Fibroblast of skin of abdomen (primary cell): ENCODE measurements at places on chromosomes 5 and 9.

GRCh38 chr9:121393318-121393717, 23.3 kb upstream of the STOM start:
- DNase-seq, result peak; percentile 69

DNA sequence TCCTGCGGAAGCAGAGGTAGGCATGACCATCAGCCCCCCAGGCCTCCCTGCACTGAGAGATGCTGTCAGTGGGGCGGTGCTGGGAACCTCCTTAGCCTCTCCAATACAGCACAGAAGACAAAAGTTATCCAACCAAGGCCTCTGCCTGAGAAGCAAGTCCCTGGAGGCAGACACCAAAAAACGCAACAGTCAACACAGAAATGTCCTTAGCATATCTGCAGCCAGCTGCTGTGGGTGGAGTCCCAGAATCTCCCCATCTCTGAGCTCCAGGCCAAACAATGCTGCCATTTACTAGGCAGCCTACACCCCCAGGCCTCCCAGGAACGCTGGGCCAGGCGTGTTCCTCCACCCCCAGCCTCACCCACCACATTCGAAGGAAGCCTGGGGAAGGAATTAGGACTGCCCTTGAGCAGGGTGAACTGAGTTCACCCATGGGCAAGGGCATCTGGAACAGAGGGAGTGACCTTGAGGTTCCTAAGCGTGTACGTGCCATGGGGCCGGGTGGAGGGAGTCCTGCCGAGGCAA, 43.7 kb downstream of the STK10 start:
- no peak for DNase-seq

DNA sequence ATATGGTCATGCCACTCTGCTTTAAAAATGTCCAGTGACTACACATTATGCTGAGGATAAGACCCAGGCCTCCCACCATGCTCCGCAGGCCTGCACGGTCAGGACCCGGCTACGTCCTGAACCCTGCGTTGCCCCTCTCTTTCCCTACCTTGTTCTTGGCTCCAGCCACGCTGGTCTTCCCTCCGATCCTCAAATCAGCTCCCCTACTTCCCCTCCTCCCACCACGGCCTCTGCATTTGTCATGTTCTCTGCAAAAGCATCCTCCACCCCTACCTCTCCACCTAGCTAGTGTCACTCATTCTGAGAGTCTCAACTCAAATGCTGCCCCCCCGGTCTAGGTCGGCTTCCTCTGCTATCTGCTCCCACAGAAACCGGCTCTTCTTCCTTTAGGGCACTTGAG, 11.2 kb downstream of the GPX3 start:
- DNase-seq, result no peak

DNA sequence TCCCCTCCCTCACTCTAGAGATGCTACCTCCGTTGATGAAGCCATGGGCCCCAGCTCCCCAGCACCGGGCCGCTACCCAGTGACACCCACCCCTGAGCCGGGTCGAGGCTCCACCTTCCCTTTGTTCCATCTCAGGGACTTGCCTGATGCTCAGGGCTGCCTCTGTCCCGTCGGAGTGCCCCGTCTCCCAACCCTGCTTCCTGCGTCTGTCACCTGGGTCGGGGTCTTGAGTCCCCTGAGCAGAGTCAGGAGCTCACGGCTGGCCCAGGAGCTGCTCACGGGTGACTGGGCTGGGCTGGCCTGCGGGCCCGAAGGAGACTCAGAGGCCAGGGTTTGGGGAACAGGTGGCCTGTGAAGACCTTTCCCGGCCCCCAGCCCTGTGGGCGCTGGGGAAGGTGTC, 85.3 kb downstream of the KCNT1 start:
- no peak for DNase-seq

GRCh38 chr5:14851999-14852526, 19.5 kb downstream of the ANKH start:
- DNase-seq, result no peak

- DNase-seq, result no peak
These were observed 4.1 kb downstream of the SYNPO start for GRCh38 chr5:150644514-150644913.

DNA sequence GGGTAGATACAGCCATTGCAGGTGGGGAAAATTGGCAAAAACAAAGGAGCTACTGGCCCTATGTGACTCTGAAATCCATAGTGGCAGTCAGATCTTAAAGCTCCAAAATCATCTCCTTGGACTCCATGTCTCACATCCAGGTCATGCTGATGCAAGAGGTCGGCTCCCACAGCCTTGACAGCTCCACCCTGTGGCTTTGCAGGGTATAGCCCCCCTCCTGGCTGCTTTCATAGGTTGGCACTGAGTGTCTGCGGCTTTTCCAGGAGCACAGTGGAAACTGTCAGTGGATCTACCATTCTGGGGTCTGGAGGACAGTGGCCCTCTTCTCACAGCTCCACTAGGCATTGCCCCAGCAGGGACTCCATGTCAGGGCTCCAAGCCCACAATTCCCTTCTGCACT, 1190.1 kb downstream of the CDH12 start:
- no peak for DNase-seq

DNA sequence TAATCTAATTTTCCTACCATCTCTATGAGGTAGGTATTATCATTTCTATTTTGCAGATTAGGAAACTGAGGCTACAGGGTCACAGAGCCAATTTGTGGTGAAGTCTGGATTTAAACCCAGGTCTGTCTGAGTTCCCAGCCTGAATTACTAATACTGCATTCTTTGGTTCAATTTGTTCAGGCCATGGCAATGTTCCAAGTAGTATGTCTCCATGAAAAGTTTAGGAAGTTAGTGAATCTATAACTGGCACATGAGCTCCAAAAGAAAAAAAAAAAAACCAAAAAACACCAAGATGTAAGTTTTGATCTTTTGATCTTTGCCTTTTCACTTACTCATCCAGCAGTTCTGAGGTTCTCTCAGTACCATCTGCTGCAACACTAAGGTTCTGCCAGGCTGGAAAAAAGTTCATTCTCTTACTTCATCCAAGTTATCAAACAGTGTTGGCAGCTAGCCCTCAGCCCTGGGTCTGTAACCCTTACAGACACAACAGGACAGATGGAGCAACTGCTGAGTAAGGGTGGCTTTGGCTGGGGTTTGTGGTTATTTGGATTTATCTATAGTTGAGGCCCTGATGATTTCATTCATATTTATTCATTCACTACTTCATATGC, 4.4 kb upstream of the TMEM268 start:
- peak; percentile 84 for DNase-seq

- DNase-seq, result no peak
These were observed 434.7 kb upstream of the ZNF608 start for GRCh38 chr5:125181159-125181558.

DNA sequence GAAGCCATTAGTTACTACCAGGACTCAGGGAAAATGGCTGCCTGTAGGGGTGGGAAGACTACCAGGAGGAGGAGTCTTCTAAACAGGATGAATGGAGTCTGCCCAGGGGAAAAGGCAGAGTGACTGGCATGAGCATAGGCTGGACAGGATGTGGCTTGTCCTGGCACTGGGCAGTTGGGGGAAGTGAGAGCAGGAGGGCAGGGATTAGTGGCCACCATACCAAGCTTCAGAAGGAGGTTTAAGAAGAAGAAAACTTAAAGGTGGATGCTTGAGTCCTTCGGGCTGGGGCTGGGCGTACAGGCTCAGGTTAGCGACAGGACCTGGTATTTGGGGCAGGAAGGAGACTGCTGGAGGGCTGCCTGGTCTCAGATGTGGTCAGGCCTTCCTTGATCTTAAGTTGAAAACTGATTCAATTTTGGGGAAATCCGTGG, 5.0 kb upstream of the NSD1 start:
- no peak for DNase-seq

GRCh38 chr9:97808972-97809371, 44.1 kb upstream of the FOXE1 start:
- DNase-seq, result no peak

- DNase-seq, result no peak
These were observed 290.5 kb upstream of the ITGA1 start for GRCh38 chr5:52497133-52497693.

GRCh38 chr9:127572961-127573721, 38.9 kb upstream of the STXBP1 start:
- peak; percentile 77 for DNase-seq

DNA sequence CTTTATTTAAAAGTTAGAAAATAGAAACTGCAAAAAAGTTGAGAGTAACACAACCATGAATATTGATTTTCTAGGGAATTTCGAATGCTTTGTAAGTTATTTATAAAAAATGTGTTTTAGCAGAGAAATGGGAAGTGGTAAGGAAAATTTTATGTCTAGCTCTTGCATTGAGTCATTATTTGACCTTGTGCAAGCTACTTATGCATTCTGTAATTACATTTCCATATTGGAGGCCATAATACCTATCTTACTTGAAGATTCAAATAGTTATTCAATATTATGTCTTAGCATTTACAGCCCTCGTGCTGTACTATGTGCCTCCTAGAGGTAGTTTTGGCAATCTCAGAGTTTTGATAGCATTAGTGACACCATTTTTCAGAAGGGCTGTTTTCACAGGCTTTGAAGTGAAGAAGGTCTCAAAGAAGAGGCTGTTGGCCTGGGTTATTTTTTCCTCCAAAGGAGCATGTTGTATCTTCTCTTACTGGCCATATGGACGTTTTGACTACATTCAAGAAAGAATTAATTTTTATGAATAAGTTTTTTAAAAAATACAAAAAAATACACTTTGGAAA, 7.4 kb upstream of the DAP start:
- DNase-seq, result no peak

GRCh38 chr9:95458666-95459065, 58.1 kb downstream of the PTCH1 start:
- DNase-seq, result no peak

GRCh38 chr5:174323878-174324281, 278.4 kb downstream of the NSG2 start:
- no peak for DNase-seq

- no peak for DNase-seq
These were observed 35.7 kb upstream of the NTNG2 start for GRCh38 chr9:132125944-132126679.

- DNase-seq, result no peak
These were observed 108.0 kb upstream of the DPYSL3 start for GRCh38 chr5:147617711-147618350.

- DNase-seq, result peak; percentile 66
These were observed 45.1 kb downstream of the ERGIC1 start for GRCh38 chr5:172878933-172879752.

DNA sequence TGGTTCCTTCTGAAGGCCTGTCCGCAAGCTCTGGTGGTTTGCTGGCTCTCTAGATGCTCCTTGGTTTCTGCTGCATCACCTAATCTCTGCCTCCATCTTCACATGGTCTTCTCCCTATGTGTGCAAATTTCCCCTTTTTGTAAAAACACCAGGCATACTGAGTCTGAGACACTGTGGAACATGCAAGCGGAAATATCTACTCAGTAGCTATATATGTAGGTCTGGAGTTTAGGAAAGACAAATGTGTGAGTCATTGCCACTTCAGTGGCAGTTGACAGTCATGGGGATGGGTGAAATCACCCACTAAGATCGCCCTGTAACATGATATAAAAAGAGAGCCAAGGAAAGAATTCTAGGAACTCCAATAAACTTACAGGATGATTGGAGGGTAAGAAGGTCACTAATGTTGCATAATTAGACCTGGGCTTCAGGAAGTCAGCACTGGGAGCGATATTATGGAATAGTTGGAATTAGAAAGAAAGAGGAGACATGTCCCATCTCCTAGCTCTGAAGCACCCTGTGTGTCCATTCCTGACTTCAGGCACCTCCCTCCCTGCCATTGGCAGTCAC, 22.7 kb upstream of the UBLCP1 start:
- peak; percentile 62 for DNase-seq

DNA sequence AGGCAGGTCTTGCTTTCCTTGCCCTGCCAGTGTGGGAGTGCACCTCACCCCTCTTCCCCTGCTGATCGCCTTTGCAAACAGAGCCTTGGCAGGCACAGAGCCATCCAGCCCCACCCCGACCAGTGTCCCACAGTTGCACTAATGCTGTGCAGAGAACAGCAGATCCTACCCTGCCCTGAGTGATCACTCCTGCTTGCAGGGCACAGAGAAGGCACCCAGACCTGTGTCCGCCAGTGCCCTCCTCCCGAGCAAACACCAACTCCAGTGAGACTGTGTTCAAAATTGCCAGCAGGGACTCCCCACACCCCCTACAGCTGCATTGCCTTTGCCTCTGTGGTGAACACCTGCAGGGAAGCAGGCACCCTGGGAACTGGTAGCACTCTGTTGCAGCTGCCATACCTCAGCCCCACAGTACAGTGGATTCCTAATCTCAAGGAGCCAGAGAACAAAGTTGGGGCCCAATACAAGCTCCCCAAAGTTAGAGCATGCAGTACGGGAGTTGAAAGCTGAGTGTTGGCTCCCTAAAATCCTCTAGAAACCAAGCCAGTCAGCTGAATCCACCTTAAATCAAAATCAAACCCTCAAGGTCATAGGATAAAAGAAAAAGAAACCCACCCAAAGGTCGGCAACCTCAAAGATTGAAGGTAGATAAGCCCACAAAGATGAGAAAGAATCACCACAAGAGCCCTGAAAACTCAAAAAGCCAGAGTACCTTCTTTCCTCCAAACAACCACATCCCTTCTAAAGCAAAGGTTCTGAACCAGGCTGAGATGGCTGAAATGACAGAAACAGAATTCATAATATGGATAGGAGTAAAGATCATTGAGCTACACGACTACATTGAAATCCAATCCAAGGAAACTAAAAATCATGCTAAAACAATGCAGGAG, 92.9 kb upstream of the PIK3R1 start:
- DNase-seq, result no peak

DNA sequence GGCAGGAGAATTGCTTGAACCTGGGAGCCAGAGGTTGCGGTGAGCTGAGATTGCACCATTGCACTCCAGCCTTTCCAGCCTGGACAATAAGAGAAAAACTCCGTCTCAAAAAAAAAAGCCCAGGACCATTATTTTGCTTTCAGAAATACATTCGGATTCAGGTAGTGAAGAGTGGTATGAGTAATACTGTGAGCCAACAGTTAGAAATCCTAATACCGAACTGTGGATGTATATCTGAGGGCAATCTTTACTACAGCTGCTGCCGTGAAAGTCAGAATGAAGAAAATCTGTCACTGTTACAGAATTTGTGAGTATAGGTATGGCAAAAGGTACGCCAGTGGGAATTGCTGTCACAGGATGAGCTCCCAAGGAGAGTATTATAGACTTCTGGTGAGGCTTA, 3.4 kb upstream of the CDK7 start:
- no peak for DNase-seq

- DNase-seq, result no peak
These were observed 982 bp downstream of the EPB41L4A start for GRCh38 chr5:112417931-112418658.

DNA sequence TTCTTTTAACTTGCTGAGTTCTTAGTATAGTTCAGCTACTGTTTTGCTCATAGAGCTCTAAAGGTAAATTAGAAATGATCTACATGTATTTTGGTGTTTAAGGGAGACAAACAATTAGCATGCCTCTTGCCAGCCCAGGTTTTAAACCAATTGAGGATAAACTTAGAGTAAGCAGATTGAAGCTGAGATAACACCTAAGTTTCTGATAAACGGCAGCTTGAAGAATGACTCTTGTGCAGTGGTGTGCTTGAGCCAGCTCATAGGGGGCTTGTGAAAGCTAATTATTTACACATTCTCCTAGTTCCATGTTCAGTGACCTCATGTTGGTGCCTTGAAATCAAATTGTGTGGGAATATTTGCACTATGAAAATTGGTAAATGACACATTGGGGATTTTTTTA, 193.0 kb downstream of the PRR16 start:
- DNase-seq, result no peak
